ENCODE measurements at places on chromosomes 12 and 14. TPM values are rescaled to one million over a fixed set of nuclear protein-coding genes. Genes with fewer than 3 reads are reported as not detected.

The PTGER2 gene
- total RNA-seq, result 0.21 TPM

The RFX4 gene
- total RNA-seq, result 0.21 TPM

The KRT85 gene
- not detected for total RNA-seq

The VDR gene
- 1.2 TPM for total RNA-seq

The SAMD15 gene
- total RNA-seq, result 0.51 TPM

The KRT76 gene
- total RNA-seq, result 0.31 TPM

The LPAR5 gene
- total RNA-seq, result 2.6 TPM

The RTL1 gene
- total RNA-seq, result 46.9 TPM

The KERA gene
- total RNA-seq, result 81.0 TPM

The GALNT9 gene
- total RNA-seq, result 0.92 TPM

The GPHB5 gene
- not detected for total RNA-seq

The RNU4-1 gene
- under 0.01 TPM for total RNA-seq

The MMP19 gene
- 1.5 TPM for total RNA-seq

The SMCO2 gene
- not detected for total RNA-seq

Data from tongue (tissue), 3 donors.